ENCODE measurements at places on chromosomes 7 and 10.
A peak's percentile ranks its signal among the peaks of the same experiment; 100 is the strongest.

GRCh38 chr7:35285799-35286198, 31.9 kb upstream of the TBX20 start:
- DNase-seq, result no peak

DNA sequence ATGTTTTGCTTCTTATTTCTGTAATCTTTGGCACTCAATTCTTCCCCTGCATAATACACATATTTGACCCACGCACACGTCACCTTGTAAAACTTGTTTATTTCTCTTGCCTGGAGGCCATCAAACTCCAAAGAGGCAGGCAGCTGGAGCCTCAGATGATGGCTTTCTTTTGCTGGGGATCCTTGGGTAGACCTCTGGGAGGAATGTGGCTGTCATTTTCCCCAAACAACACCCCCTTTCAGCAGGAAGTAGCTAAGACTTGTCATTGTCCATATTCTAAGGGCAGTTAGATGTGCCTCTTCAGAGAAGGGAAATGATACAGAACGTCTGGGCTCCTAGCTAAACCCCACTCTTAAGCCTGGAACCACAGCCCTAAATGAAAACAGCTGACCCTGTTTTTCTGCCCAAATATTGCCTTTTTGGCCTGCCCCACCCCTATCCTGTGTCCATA, 111.3 kb downstream of the ITGB8 start:
- DNase-seq, result no peak

- DNase-seq, result no peak
These were observed 46.0 kb upstream of the CDK13 start for GRCh38 chr7:39904077-39904486.

DNA sequence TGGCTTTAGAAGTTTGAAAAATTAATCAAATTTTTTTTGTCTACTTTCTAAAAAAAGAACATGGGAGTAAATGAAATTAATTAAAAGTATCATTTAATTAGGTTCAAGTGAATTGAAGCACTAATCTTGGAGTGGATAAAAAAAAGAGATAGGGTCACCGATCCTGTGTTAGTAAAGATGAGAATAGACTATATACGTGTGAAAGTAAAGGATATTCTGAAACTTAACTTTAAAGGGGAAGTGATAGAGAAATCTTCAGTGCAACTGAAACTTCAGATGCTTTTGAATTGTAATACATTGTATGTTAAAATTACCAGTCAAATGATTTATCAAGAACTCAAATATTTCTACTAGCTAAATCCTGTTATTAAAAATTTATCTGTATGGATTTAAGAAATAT, 4.8 kb downstream of the NHLRC2 start:
- no peak for DNase-seq

GRCh38 chr10:69558559-69558958, 14.7 kb downstream of the NEUROG3 start:
- no peak for DNase-seq

GRCh38 chr10:70997236-70997635, 108.9 kb upstream of the PCBD1 start:
- no peak for DNase-seq

DNA sequence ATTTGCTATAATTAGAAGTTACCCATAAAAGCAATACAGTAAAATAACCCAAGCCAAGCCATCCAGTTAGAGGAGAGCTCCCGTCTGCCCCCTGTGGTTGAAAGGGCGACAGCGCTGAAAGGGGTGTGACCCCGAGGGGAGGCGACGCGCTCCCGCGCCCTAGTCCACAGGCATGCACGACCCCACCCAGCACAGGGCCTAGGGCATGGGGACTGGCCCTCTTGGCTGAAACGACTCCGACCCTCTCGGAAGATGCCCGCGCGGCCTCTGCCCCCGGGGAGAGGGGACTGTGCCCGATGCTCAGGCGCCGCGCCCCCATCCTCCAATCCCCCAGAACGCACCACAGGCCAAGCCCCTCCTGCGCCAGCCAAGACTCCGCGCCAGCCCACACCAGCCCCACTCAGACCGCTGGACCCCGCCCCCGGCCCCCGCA, 64.0 kb downstream of the CSGALNACT2 start:
- no peak for DNase-seq

DNA sequence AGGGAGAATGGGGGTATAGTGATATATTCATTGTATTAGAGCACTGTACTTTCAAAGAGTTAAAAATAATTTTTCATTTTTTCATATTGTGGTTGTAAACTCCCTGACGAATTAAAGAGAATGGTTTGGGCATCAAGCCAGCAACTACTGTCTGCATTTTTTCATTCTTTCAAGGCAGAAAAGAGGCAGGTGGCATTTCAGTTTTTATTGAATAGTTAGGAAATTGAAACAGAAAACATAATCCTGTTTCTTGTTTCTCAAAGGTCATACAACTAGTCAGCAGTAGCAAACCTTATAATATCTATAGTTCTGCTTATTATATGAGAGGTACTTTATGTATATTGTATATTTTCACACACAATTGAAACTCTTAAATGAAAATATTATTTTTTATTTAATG, 303.9 kb upstream of the KCND2 start:
- DNase-seq, result no peak

DNA sequence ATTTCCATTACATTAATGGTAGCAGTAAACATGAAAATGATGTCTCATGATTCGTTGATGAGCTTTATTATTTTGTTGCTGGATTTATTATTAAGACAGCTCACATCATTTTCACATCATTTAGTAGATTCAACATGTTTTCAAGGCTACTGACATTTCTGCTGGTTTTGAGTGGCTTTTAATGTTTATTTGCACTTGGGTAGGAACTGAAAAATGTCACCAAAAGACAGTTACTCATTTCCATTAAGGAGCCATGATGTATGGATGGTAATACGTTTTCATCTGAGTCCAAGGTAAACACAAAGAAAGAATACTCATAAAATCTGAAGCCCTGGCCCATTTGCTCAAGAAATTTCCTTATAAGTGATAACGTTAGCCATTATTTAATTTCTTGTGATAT, 14.8 kb downstream of the PDK4 start:
- no peak for DNase-seq

DNA sequence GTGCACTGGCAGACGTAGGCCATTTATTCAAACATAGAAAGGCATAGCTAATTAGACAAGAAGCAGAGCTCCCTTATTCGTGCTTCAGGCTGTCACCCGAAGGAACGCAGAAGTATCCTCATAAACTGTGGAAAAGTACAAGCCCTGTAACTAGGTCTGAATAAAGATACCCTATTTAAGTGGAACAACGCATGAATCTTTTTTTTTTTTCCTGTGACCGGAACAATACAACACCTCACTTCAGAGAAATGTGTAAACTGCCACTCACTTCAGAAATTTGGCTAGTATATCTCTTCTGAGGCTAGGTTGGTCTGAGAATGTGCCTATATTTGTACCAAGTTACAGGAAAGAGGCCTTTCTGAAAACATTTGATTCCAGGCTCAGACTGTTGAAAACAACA, 8.0 kb upstream of the CSTF2T start:
- no peak for DNase-seq

DNA sequence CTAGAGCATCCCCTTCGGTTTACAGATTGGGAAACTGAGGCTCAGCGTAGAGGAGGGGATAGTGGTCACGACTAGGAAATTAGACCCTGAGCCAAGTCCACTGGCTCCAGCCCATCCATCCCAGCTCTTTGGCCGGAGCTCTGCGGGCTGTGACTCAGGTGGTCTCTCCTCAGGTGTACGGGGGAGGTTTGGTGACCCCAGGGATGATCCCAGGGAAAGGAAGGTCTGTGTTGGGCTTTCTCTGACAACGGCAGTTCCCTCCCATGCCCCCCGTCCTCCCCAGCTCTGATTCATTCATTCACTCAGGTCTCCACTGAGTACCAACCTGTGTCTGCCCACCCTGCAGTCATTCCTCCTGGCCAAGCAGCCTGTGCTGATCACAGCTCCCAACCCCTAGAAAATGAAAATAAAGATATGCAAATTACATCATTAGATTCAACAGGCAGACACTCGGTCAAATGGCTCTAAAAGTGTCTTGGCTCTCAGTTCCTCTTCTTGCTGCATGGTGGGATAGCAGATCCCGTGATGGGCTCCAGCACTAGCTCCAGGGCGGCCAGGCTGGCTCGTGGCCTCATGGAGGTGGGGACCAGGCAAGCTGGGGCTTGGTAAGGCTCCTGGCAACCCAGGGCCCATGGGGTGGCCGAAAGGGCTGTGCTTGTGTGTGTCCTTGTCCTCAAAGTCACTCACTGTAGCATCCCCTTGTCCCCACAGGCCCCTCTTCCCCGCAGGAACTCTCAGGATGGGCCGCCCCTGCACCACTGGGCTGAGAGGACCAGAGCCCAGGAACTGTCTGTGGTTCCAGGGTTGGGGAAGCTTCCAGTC, 37.8 kb downstream of the CLRN3 start:
- DNase-seq, result no peak

DNA sequence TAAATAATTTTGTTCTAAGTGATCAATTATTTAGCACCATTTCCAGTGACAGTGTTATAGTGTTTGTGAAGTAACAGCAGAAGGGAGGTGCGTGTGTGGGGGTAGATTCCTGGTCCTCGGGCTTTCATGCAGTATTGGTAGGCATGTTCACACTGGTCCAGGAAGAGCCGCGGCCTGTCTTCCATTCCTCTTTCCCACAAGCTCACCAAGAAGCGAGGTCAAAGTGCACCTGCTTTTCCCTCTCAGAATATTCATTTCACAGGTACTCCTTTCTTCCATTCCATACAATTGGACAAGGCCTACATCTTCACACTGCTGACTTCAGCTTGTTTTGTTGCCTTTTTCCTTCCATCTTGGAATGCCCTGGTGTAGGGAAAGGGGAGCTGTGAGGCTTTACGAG, 151.8 kb upstream of the CELF2 start:
- DNase-seq, result no peak

GRCh38 chr7:142901426-142902259, 16.1 kb upstream of the TRPV6 start:
- DNase-seq, result no peak

- DNase-seq, result peak; percentile 93
These were observed 4.4 kb upstream of the PDLIM1 start for GRCh38 chr10:95295031-95295755.

GRCh38 chr10:109187677-109188076, 735.6 kb downstream of the XPNPEP1 start:
- DNase-seq, result no peak

- DNase-seq, result no peak
These were observed 74.7 kb upstream of the PLPP4 start for GRCh38 chr10:120382360-120382759.

DNA sequence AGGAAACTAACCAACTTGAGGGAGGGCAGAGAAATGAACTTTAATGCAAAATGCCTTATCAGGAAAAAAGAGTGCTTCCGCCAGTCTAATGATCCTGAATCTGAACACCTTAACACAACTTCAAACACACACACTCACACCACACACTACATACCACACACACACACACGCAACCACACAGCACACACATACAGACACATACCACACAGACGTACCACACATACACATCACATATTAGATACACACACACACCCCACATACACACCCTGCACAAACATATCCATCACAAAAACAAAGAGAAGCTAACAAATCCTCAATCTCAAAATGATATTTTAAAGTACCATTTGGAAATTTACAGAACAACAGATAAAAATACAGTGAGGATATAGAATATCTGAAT, 175.5 kb downstream of the SFMBT2 start:
- DNase-seq, result no peak

DNA sequence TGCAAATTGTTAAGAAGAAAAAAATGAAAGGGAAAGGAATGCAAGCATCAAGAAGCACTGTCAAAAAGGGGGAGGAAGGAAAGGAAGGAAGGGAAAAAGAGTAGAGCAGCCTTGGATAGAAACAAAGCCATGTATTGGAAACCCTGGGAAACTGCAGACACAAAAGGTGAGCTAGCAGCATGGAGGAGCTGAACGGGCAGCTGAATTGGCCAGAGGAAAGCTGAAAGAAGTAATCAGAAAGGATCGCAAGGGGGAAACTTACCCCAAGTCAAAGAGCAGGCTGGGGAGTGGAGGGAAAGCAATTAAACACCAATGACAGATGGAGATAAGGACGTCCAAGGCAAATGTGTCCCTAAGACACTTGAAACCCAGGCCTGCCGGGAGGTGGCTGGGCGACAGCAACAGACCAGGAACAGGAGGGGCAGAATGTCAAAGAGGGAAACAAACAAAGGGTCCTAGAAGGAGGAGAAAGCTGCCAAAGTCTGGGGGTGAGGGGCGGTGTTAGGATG, 93.8 kb upstream of the SVIL start:
- no peak for DNase-seq

DNA sequence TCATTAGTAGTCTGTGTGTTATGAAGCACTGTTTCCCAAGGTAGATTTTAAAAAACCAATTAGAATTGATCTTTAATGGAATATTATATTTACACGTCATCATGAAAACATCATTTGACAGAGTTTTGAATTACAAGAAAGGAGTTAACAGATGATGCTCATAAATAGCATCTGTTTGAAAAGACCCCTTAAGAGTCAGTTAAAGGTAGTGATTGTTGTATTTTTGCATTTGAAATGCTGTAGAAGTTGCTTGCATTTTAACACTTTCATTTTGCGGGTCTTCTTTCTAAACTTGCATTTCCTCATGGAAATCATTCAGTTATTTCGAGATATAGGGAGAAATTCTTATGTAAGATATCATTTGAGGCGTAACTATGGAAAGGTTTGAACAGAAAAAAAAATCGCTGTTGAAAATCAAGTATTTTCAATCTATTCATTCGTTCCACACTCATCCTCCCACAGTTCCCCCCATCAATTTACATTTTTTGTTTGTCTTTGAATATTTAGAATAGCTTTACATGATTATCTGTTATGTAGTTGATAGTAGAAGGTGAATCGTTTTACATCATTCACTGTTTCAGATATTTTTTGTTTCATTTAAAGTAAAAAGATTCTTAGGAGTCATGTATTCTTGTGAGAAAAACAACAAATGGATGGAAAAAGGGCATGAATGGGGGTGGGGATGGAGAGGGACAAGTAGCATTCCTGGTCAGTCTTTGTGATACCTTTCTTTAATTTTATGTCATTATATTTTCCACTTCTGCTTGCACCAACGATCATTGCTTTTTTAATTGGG, 3.0 kb upstream of the SKIDA1 start:
- peak; percentile 28 for DNase-seq

- no peak for DNase-seq
These were observed 67.0 kb upstream of the ITGB1 start for GRCh38 chr10:33025039-33025438.

GRCh38 chr10:49169776-49170175, 18.4 kb downstream of the TMEM273 start:
- DNase-seq, result no peak

DNA sequence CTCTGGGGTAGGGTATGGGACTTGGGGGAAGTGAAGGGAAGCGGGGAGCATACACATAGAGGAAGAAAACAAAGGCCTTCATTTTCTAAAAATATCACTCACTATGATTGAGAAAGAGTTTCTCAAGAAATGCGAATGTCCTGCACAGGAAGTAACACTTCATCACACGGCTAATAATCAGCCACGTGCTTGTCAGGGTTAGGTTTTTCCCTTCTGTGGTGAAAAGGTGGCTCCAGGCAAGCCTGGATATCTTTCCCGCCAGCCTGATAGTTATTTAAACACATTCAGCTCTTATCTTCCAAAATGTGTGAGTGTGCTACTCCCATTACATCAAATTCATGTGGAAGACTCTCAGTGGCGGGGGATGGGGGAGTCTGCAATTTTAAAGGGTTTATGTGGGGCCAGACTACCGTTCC, 166.4 kb upstream of the ADO start:
- DNase-seq, result peak; percentile 65
